ENCODE measurements at places on chromosomes 11 and 22.
A peak's percentile ranks its signal among the peaks of the same experiment; 100 is the strongest.

DNA sequence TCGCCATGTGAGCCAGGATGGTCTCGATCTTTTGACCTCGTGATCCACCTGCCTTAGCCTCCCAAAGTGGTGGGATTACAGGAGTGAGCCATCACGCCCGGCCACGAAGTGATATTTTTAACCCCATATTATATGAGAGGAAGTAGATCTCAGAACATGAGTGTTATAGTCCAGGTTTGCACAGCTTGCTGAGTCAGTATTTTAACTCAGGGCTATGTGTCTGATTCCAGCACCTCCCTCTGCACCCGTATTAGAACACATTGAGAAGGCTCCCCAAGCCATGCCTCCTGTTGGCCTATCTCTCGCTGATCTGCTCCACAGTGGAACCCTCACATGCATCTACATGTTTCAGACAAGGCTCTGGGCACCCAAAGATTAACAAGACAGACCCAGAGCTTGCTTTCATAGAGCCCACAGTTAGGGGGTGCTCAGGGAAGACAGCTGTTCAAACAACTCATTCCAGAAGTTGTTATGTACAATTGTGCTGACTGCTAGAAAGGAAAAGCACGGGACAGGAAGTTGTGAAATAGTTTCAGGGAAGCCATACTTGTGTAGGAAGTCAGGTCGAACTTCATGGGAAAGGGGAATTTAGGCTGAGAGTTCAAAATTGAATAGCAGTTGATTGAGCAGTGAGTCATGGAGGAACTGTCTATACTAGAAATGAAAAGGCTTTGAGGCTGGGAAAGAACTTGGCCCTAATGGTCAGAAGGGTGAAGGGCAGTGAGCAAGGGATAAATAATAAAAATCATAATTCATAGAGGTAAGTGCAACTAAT lies 49.3 kb upstream of the CLPB start:
- no peak for DNase-seq

GRCh38 chr11:75966537-75967287 lies 151.7 kb downstream of the UVRAG start:
- no peak for DNase-seq

DNA sequence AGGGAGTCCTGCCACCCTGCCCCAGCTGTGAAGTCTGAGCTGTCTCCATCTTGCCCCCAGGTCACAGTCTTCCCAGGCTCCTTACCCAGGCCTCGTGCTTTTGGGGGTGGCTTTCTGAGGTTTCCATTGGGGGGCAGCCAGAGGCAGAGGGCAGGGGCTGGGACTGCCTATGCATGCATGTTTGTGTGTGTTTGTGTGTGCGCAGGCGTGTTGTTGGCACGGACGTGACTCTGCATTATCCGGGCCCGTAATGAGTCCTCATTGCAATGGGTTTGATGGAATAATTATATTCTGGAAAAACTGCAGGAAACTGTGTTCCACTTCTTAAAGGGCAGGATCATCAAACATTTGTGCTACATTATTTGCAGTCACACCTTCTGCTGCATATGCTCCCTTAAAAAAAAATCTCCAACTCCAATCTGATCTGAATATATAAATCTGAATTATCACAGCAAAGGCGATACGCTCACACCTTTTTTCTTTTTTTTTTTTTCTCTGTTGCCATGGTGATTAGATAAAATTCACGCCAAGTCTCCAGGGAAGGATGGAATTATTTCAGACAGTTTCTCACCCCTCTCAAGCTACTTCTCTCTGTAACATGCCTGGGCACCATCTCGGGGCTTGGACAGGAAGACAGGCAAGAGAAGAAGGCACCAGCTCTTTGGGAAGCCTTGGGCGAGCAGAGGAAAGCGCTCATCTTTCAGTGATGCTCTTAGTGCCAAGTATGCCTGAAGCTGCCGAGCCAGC lies 45.9 kb downstream of the DSCAML1 start:
- no peak for DNase-seq

DNA sequence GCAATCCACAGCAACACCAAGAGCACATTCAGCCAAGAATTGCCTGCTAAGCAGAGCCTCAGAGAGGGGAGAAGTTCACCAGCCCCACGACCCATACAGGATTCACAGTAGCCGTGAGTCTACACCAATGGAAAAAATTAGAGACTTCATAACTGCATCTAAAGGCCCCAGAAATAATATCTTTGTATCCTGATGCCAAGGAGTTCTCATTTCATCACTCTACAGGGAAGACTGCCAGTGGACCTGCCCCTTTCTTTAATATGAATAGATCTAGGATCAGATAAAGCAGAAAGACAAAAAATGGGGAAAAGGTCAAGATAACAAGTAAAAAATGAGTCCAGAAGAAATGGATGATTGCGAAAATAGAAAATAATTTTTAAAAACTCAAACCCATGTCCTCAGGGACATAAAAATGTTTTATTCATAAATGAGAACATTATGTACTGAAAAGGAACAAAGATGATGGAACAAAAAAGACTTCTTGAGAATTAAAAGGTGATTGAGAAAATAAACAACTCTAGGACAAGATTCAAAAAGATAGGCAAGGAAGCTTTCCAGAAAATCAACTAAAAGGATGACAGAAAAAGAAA lies 9.5 kb downstream of the APOL3 start:
- DNase-seq: no peak

- no peak for DNase-seq
Observed at GRCh38 chr11:132855516-132855915, 676.8 kb downstream of the OPCML start.

GRCh38 chr11:72598906-72599305 lies 75.3 kb downstream of the PDE2A start:
- no peak for DNase-seq

DNA sequence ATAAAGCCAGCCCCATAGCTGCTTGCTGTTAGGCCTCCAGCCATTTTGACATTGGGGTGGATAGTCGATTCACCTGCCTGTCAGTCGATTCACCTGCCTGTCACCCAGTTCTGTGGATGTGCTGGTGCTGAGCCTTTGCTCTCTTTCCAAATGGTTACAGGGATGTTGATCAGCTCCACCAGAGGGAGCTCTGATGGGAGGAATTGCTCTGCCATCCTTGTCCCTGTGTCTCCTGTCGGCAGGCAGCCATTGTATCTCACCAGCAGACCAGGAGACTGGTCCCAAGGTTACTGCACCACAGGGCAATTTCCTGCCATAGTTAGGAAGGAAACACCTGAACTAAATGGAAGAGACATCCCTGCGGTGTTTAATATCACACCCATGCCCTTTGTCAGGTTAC lies 6.1 kb downstream of the MPEG1 start:
- no peak for DNase-seq

- DNase-seq: no peak
Observed at GRCh38 chr22:50253941-50254340, 2.9 kb upstream of the HDAC10 start.

DNA sequence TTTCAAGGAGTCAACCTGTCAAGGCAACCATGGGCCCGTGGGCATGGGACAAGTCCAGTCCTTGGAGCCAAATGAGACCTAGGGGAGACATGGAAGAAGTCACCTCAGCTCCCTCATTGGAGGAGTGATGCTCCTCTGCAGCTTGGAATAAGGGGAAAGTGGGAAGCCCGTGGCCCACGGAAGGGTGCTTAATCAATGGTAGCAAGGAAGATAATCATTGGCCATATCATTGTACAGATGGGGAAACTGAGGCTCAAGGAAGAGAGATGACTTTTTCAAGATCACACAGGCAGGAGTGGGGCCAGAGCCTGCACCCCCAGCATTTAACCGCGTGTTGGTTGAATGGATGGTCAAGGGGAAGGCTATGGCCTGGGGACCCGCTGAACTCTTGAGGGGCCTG lies 133.0 kb downstream of the OSBP2 start:
- DNase-seq: no peak

DNA sequence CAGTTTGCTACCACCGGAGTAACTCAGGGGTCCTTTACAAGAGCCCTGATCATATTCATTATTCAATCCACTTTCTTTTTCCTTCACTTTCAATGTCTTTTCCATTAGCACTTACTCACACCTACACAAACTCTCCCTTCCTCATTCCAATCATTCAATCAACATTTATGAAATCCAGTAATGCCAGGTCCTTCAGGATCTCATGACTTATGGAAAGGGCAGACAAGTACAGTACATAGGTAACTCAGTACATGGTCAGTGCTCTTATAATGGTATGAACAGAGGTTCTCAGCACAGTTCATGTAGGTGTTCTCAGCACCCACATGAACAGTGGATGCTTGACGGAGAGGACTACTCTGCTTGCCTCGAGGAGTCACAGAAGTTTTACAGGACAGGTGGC lies 106.6 kb downstream of the USP35 start:
- DNase-seq: no peak

DNA sequence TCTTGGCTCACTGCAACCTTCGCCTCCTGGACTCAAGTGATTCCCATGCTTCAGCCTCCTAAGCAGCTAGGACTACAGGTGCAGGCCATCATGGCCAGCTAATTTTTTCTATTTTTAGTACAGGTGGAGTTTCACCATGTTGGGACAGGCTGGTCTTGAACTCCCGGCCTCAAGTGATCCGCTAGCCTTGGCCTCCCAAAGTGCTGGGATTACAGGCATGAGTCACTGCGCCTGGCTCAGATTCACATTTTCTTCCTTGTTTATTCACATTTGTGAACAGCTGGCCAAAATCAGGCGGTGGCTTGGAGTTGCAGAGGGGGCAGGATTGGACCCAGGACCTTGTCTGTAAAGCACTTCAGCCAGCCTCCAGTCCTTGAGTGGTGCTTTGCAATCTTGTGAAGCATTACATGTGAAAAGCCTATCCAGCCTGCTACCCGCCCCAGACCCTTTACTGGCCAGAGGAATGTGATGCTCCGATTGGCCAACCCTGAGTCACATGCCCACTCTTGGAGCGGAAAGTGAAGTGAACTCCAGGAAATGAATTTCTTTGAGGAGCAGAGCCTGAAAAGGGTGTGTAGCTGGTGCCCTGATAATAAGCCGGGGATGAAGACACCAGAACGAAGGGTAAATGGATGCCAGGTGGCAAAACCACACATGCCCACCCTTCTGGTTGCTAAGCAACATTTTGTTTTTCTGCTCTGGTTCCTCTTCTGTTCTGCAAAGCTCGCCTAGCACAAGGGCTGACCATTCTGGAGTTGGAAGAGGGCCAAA lies 62.6 kb upstream of the PTPRJ start:
- DNase-seq: peak; percentile 95

DNA sequence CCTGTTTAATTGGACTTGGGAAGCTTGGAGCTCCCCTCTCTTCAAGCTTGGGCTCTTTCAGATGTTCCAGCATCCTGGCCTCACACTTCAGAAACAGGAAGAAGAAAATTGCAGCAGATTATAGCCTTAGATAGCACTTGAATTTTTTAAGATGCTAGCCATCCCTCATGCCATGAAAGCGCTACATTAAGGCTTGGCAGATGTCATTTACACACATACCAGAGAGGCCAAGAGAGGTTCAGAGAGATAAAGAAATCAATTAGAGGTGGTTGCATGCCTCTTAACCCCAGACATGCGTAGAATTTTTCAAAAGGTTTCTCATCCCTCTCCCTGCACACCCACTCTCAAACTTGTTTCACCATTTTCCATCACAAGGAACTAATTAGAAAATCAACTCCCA lies 31.9 kb upstream of the DBX1 start:
- no peak for DNase-seq

DNA sequence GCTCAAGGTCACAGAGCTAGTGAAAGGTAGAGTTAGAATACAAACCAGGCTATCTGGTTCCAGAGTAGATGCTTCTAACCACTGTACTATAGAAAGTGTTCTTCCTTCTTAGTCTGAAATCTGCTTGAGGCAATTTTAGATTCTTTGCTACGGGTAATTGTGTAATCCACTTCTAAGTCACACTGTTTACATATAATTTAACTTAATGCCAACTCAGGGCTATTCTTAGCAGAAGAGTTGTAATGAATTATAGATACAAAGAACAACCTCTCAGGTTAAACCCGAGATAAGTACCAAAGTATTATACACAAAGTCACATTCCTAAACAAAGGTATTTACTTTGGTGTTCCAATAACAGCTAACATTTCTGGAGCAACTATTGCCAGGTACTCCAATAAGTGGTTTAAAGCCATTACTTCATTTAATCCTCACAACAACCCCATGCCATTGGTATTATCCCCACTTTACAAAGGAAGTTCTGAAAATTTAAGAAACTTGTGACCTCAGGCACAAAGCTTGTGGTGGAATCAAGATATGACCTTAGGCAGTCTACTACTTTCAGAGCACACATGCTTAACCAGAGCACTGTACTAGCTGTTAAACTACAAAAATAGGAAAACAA lies 31.1 kb upstream of the DDI1 start:
- DNase-seq: no peak

GRCh38 chr22:31104869-31105268 lies 2.5 kb downstream of the SELENOM start:
- no peak for DNase-seq

- DNase-seq: no peak
Observed at GRCh38 chr11:108125096-108125495, 3.7 kb downstream of the ACAT1 start.

DNA sequence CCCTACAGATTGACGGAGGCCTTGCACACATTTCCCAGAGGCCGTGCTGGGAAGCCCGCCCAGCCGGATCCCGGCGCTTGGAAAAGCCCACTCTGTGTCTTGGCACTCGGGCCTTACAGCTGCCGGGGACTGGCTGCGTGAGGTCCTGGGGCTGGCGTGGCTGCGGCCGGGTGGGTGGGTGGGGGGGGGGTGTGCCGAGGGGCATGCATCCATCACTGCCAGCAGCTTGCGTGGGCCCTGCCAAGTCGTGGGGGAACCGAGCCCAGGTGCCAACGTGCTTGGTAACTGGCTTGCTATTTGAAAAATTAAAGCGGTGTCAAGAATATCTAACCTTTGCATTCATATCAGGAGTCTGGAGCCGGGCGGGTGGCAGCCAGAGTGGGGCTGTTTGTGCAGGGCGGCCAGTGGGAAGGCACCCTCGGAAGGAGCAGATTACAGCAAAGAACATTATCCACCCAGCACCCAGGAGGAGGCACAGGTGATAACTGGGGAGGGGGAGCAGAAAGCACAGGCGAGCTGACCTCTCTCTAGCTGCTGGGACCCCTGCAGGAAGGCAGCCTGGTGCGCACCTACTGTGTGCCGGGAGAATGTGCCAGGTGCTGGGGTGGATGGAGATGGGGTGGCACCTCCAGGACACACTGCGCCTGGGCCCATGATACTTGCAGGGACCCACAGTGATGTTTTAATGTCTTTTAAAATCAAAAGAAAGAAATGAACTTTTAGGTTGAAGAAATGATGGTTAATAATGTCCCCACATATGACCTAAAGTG lies 28.5 kb upstream of the SMIM38 start:
- no peak for DNase-seq

DNA sequence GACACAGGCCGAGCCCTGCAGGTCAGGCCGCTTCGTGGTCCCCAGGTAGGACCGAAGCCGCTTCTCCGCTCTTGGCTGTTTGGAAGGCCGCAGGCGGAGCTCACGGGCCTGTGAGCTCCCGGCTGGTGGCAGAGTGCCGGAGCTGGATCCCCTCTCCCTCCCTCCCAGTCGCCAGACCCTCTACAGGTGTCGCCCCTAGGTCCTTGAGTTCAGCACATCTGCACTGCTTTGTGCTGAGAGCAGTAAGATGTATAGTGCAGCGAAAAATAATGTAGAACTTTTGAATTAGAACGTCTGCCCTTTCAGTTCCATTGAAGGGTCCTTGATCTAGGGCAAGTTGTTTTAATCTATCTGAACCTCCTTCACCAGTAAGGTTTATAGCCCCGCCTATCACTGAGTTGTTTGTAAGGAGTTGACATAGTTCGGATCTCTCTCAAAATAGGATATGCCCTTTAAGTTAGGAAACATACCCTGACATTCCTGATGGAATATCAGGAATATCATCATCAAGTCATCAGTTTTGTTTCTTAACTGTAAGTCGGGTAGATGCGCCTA lies 419 bp downstream of the ANKRD49 start:
- DNase-seq: no peak
